Fibroblast of skin of right quadriceps (primary cell): ENCODE measurements at places on chromosomes 2 and 18.

GRCh38 chr18:23071285-23071684 is 64.0 kb upstream of the CABLES1 start:
- peak; percentile 58 for DNase-seq

DNA sequence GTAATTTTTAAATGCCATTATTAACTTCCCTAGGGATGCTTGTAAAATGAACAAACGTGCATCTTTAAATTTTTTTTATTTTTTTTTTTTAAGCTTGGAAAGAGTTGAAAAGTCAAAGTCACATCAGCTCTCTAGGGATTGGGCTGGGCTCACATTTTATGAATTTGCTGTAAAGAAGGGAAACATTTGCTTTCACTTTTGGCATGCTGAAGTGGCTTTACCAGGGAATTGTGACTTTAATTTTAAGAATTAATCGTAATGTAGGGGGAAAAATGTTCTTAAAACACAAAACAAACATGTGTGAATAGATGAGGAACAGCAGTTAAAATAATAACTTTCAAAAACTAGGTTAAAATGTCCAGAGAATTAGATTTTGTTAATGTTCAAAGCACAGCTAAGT is 123.0 kb downstream of the AGAP1 start:
- DNase-seq = peak; percentile 23

DNA sequence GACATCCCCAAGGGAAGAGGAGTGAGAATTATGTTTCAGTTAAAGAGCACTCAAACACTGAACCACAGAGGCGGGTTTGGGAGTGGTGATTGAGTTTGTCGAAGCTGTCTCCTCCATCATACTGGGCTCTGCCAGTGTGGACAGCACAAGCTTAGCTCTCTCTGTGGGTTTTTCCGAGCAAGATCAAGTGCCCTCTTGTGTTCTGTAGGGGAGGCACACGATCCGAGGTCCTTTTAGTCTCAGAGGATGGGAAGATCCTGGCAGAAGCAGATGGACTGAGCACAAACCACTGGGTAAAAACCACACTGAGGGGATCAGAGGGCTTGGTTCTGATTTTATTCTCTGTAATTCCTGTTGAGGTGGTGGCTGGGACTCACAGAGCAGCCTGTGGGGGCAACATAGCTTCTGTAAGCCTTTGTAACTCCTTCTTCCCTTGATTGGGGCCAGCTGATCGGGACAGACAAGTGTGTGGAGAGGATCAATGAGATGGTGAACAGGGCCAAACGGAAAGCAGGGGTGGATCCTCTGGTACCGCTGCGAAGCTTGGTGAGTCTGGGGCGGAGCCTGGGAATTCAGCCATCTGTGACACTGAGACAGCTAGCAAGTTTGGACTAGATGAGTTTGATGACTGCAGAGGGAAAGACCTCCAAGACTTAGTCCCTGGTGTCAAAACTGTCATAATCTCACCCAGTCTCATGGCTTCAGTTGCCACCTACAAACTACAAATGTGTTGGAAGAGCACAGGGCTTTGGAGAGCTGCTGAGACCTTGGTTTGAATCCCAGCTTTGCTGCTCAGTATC is 2.0 kb downstream of the NAGK start:
- peak; percentile 25 for DNase-seq

- DNase-seq = no peak
These were observed 63.9 kb downstream of the SPRED2 start for GRCh38 chr2:65368468-65368867.

DNA sequence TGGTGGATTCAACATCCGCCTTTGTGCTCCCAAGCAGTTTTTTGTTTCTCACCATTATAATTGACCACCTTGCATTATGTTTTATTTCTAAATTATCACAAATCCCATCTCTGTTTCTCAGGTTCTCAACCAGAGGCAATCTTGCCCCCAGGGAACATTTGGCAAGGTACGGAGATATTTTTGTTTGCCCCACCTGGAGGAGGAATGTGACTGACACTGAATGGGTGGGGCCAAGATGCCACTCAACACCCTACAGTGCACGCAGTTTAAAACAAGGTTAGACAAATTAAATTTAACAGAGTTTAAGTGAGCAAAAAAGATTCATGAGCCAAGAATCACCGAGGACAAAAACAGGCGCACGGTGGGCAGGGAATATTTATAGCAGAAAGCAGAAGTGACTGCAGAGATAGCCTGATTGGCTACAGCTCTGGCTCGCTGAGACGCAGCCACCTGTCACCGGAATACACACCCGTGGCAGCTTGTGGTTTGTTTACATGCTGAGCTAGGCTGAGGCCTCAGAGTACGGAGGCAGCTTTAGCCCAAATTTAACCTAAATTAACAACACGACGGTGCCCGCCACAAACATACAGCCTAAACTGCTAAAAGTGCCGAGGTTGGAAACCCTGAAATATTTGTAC is 150.0 kb upstream of the ALKAL2 start:
- DNase-seq = no peak

DNA sequence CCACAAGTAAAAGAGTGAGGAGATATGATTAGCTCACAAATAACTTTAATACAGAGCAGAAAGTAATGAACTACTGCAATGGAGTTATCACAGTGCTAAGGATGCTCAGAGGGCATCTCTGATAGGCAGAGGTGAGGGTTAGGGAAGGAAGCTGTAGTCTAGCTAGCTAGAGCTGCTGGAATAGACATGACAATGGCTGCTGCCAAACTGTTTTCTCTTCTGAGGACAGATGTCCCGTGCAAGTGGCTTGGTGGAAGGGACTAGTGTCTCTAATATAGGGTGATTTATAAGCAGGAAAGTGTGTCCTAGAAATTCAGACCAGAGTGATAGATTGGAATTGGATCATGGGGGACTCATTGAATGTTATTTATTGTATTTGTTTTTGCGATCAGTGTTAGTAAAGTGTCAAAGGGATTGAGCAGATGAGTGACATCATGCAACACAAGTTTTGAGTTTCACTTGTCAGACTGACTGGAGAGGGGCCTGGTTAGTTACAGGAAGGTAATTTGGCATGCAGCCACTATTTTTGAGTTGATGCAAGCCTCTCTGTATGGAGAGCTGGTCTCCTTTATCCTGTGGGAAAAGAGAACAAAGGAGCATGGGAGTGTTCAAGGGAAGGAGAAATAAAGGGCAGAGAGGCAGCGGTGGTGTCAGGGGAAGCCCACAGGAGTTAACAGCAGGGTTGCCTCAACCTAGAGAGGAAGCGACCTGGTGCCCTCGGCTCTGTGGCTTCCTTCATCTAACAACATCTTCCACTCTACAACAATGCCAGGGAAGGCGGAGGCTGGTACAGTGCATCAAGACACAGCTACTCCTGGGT is 1.9 kb downstream of the CTLA4 start:
- DNase-seq = no peak

- no peak for DNase-seq
These were observed 638 bp upstream of the LPIN1 start for GRCh38 chr2:11745613-11746375.

- DNase-seq = no peak
These were observed 20.1 kb downstream of the RPL31 start for GRCh38 chr2:101022221-101022620.

DNA sequence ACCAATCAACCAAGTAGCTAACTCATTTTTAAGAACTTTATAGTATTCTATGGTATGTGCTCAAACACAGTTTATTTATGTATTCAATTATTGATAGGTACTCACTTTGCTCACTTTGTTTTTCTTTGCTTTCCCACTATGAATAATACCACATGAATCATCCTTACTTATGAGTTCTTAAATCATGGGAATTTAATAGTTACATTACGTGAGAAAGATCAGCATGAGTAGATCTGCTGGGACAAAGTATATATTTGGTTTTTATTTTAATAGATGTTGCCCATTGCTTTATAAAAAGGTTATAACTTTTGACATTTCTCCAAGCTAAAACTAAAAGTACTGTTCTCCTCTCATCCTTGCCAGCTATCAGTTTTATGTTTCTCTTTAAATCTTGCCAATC is 390.7 kb downstream of the LRATD1 start:
- DNase-seq = peak; percentile 65
